Activated T-cell treated with anti-CD3 and anti-CD28 coated beads, Interleukin-2, amount 50 U/mL, for 4 hours (primary cell): ENCODE measurements at places on chromosomes 2 and 18. TPM values are rescaled to one million over a fixed set of nuclear protein-coding genes. Genes with fewer than 3 reads are reported as not detected.

GRCh38 chr2:26642429-26642828 is 1.3 kb upstream of the CIB4 start:
- DNase-seq = no peak

- no peak for DNase-seq
Measured at GRCh38 chr2:176565641-176566323, 296.5 kb downstream of the MTX2 start.

DNA sequence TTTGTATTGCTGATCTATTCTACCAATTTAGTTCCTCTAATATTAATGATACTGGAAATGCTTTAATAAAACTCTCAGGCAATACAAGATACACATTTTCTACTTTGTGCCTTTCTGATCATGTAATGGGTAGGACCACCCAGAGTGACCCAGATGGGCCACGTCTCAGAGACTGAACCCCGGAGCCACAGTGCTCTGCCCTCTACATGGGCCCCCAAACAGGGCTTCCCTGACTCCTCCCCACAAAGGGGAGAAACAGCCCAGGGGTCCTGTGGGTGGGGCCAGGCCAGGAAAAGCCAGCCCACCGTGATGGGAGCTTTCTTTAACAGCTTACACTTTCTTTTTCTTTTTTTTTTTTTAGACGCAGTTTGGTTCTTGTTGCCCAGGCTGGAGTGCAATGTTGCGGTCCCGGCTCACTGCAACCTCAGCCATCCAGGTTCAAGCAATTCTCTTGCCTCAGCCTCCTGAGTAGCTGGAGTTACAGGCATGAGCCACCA is 18.4 kb downstream of the HDAC4 start:
- DNase-seq = no peak

DNA sequence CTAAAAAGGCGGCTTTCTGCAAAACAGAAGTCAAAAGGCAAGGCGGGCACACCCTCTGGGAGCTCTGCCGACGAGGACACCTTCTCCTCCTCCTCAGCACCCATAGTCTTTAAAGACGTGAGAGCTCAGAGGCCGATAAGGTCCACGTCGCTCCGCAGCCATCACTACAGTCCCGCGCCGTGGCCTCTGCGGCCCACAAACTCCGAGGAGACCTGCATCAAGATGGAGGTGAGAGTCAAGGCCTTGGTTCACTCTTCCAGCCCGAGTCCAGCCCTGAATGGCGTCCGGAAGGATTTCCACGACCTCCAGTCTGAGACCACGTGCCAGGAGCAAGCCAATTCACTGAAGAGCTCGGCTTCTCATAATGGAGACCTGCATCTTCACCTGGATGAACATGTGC is 36.1 kb downstream of the SOCS6 start:
- DNase-seq = no peak

The CLEC4F gene
- total RNA-seq = not detected

- no peak for DNase-seq
Measured at GRCh38 chr2:241066171-241066892, 35.8 kb downstream of the MTERF4 start.

The CDK5R2 gene
- total RNA-seq = not detected

DNA sequence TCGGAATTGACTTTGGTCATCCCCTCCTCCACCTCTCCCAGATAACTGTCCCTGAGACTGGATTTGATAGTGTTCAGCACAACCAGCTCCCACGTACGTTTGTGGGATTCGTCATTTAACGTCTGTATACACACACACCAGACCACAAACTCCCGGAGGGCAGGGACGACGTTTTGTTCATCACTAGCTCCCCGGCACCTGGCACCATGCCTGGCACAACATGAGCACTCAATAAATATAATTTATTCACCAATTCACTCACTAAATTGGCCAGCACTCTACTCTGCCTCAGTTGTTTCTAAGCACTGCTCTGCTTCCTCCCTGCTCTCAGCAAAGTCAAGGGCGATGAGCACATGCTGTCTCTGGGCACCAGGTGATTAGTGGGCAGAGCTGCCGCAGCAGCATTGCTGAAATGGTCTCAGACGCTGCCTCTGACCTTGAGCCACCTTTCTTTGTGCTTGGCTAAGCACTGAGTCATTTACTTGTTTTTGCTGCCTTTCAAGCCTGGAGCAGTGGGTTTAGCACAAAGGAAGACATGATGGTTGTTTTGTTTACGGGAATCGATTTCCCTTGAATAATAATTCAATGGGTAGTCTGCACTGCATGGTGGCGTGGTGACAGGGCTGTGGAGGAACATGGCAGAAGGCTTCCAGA is 19.3 kb upstream of the LOXHD1 start:
- no peak for DNase-seq

DNA sequence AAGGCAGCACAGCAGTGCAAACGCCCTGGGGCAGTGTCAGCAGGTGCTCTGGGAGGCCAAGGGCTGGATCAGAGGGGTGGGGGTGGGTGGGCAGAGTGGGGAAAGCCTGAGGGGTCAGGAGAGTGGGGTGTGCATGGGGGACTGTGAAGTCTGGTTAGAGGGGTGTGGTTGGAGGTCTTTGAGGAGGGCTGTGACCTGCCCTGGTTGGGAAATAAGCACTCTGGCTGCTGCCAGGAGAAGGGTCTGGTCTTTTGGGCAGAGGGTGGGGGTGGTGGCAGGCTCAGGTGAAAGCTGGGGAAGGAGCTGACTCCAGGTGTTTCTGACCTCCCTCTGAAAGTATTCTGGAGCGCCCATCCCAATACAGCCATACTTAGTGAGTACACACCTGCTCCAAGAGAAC is 4.2 kb downstream of the ALPI start:
- no peak for DNase-seq

The KCNK3 gene
- 0.08 TPM for total RNA-seq

GRCh38 chr18:57845605-57846074 is 42.5 kb upstream of the ATP8B1 start:
- DNase-seq = no peak

The CHAC2 gene
- 26.9 TPM for total RNA-seq

The MARS2 gene
- total RNA-seq = 36.9 TPM

- no peak for DNase-seq
Measured at GRCh38 chr2:107698861-107699260, 127.8 kb upstream of the RGPD4 start.

The LTBP1 gene
- total RNA-seq = 0.21 TPM

The BMP10 gene
- total RNA-seq = not detected

The AGBL5 gene
- 6.5 TPM for total RNA-seq

The CD207 gene
- not detected for total RNA-seq

The CYRIA gene
- total RNA-seq = 1.8 TPM

- no peak for DNase-seq
Measured at GRCh38 chr2:73091164-73091563, 19.7 kb upstream of the SFXN5 start.

DNA sequence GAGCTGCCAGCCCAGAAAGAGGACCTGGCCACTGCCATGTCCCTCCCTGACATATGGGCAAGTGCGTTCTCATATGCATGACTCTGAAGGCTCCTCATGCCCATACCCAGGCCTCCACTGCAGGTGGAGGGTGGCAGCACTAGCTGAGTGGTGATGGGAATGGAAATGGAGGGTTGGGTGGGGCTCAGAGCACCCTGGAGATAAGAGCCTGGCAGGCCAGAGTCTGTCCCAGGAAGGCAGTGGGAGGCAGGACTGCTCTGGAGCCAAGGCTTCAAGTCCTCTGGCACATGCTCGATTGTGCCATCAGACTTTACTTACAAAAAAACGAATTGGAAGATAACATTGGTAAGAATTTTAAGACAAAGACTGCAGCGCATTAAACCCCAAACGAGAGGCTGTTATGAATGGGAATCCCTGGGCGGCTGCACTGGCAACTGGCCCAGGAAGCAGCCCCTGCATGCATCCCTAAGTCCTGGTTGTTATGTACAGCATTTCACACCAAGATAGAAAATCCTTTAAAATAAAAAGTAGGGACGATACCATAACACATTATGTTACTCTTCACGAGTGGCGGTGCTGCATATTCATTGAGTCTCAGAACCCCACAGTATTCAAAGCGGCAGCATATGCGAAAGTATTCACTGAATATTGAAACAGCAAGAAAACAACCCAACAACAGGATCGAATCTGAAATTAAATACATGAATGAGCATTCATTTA is 81.7 kb upstream of the FAM98A start:
- DNase-seq = no peak

DNA sequence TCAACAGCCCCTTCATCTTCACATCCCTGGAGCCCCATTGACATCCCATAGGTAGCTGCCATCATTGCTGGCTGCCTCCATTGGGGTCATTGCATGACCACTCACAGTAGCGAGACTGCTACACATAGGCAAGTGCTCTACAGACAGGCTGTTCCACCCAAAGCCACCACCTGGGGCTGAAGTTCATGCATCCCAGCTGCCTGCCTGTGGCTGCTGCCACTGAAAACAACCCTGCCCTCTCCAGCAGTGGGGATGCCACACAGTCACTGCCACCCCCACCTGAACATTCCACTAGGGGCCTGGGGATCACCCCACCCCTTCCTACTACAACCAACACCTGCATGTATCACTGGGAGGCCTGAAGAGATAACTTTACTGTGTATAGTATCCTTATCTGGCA is 59.5 kb upstream of the CTAGE1 start:
- DNase-seq = no peak

DNA sequence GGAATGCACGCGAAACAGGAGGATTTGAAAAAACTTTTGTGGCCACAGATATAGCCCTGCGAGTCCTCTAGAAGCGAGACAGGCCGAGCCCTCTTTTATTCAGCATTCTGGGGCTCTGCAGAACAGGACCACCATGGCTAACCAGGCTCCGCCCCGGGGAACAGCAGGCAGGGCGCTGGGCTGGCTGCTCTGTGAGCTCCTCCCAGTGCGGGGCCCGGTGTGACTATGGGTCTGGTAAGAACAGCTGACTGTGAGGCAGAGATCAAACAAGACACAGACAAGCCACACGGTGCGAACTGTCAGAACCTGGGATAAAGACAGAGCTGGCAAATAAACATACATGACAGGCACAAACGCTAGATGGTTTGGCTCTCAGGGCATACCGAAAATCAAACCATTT is 15.5 kb downstream of the PXDN start:
- no peak for DNase-seq

The TFCP2L1 gene
- total RNA-seq = 0.08 TPM

The NDUFS1 gene
- total RNA-seq = 70.4 TPM

DNA sequence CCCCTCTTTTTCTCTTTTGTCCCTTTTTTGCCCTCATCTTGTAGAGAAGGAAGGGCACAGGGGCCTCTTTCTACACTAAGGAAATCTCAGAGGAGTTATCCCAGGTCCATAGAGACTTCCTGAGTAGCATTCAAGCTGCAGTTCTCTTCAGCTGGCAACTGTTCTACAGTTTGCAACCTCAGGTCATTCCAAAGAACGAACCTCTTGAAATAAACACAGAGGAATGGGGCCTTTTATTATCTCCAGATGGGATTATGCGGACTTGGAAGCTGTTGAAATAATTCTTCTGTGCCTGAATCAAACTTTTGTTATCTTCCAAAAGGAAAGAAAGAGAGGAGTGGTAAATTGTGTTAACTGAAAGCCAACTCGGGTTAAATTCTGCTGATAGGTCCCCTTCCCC is 31.0 kb upstream of the NFE2L2 start:
- DNase-seq = no peak

DNA sequence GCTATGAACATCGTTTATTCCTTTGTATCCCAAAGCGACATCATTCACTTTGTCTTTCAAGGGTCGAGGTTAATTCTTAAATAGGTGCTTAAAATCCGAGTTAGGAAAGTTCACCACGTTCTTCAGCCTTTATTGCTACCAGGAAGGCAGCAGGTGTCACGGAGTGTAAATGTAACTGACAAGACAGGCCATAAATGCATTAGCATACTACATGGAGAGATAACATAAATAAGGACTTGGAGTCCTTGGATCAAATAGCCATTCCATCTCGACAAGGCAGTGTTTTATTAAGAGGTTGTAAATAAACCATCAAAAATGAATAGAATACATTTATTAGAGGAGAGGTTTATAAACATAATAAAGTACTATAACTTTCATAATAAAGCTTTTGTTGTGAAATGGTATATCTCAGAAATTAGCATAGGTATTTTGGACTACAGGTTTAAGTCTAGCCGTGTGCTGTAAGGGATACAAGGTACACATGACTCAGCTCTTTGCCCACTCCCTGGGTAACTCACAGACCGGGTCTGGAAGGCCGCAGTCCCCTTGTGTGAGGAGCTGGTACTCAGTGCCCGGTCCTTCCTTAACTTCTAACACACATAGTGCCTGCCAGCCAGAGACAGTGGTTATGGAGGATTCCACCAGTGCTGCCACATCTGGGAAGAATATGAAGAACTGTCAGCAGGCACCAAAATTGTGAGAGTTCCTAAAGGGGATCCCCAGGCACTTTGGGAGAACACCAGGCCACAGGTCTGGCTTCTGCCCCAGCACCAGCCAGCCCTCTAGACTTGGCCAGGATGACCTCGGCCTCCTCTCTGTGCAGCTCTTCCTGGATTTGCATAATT is 29.4 kb downstream of the CAPN13 start:
- DNase-seq = no peak

DNA sequence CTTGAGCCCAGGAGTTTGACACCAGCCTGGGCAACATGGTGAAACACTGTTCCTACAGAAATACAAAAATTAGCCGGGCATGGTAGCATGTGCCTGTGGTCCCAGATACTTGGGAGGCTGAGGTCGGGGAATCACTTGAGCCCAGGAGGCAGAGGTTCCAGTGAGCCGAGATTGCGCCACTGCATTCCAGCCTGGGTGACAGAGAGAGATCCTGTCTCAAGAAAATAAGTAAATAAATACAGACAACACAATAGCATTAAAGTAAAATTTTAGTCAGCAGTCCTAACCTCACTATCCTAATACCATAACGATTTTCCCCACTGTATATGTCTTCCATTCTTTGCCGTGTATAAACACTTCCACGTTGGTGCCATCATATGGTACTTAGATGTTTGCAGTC is 83.0 kb upstream of the MBOAT2 start:
- DNase-seq = no peak

DNA sequence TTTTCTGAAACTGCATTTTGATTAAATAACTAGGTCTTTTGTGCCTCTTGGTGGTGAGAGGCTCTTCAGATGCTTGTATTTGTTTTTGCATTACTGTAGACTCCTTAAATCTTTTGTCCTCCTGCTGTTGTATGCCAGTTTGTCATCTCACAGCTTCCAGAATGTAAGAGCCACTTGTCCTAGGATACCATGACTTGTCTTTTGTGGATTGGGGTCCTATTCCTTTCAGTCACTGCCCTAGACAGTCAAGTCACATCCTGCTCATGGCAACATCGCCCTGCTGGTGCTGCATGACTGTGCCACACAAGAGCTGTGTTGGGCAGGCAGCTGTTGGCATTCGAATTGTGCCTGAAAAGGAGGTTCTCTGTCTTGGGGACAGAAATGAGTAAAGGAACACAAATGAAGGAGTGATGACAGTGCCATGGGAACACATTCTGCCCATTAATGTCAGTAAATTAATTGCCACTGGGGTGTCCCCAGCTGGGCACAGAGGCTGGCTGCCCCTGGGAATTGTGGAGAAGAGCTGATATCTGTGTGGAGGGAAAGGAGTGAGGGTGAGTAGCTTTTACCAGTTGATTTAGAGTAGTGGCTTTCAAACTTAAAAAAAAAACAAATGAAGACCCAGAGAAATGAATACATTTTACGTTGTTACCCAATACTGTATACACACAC is 140.3 kb downstream of the ARL6IP6 start:
- DNase-seq = no peak

DNA sequence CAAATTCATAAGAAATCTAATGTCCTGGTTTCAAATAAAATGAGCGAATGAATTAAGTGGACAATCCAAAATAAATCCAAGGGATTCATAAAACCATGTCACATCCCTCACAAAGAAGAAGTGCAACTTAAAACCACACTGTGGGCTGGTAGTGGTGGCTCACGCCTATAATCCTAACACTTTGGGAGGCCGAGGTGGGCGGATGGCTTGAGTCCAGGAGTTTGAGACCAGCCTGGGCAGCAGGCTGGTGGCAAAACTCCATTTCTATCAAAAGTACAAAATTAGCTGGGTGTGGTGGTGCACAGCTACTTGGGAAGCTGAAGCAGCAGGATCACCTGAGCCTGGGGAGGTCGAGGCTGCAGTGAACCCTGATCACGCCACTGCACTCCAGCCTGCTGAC is 25.4 kb downstream of the FAM98A start:
- no peak for DNase-seq
